ENCODE measurements at places on chromosomes 5 and 9. TPM values are rescaled to one million over a fixed set of nuclear protein-coding genes. Genes with fewer than 3 reads are reported as not detected.
A peak's percentile ranks its signal among the peaks of the same experiment; 100 is the strongest.

GRCh38 chr9:22054076-22054475 is 45.0 kb upstream of the CDKN2B start:
- no peak overlapping the region for H3K4me3 ChIP-seq
- no peaks in the 10 kb centered on the region for H3K4me1 ChIP-seq
- no peak for DNase-seq
- H3K27ac ChIP-seq = no peak overlapping the region
- H3K27me3 ChIP-seq = no peaks in the 10 kb centered on the region
- H3K36me3 ChIP-seq = no peaks in the 10 kb centered on the region

DNA sequence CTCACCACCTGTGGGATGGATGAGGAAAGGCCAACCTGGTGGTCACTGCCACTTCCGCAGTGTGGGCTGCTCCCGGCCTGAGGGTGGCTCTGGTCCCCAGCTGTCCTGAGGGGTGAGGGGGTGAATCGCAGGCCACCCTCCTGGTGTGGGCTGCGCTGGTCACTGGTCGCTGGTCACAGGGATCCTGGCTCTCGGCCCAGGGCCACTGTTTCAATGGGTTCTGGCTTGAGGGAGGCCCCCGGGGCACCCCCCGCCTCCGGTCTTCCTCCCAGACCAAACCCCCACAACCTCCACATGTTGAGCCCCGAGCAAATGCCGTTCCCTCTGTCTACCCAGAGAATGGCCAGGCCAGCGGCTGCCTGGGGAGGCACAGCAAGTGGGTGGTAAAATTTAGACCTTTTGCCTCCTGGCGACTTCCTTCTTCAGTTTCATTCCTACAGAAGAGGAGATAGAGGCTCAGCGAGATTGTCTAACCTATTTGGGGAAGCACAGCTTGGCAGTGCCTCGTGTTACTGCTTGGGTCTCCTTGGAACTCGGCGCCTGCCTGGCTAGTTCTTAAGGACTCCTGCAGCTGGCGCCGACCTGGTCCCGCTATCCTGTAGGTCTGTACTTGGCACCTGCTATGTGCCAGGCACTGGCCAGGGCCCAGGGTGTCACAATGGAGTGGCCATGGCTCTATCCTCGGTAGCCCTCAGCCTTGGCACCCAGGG is 48.2 kb downstream of the RXRA start:
- no peaks in the 10 kb centered on the region for H3K36me3 ChIP-seq
- H3K4me3 ChIP-seq = no peak overlapping the region
- peaks cover 63% of the 10 kb centered on the region for H3K4me1 ChIP-seq
- H3K27me3 ChIP-seq = no peaks in the 10 kb centered on the region
- peak overlapping the region; percentile 98 for H3K27ac ChIP-seq

DNA sequence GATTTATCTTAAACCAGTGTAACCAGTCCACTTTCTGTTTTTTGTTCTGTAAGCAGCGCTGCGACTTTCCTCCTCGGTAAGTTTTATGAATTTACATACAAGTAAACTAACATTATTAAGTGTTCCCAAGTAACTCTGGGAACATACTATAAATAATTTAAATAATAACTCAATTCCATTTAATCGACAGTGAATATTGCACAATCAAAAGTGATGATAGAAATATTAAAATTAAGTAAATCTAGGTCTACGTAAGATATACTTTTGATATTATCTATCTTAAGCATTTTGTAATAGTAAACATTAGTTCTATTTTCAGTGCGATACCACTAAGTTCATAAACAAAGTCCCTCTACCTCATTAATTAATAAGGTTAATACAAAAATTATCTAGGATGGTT is 7.8 kb downstream of the NFIB start:
- H3K4me1 ChIP-seq = peaks cover 11% of the 10 kb centered on the region
- no peaks in the 10 kb centered on the region for H3K36me3 ChIP-seq
- no peak overlapping the region for H3K27ac ChIP-seq
- peaks cover 7% of the 10 kb centered on the region for H3K27me3 ChIP-seq
- no peak for DNase-seq

DNA sequence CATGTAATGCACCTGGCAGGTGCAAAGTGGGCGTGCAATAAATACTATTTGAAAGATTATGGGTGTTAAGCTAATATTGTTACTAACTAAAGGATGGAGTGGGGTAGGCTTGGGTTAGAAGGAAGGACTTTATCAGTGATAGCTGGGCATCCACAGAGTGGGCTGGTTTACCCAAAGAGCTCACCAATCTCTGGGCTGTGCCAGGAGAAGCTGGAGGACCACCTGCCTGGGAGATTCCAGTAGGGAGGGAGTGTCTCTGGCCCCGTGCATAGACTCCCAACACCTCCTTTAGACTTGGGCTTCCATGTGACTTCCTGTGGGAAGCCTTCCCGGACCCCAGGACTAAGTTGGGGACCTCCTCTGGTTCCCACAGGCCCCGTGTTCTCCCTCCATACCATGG is 5.6 kb upstream of the URM1 start:
- no peak overlapping the region for H3K27ac ChIP-seq
- no peak overlapping the region for H3K4me3 ChIP-seq
- no peak for DNase-seq
- peaks cover 23% of the 10 kb centered on the region for H3K4me1 ChIP-seq
- H3K36me3 ChIP-seq = no peaks in the 10 kb centered on the region

DPYSL3 gene
- 77.5 TPM for total RNA-seq

PCDHB2 gene
- total RNA-seq = 3.6 TPM

DNA sequence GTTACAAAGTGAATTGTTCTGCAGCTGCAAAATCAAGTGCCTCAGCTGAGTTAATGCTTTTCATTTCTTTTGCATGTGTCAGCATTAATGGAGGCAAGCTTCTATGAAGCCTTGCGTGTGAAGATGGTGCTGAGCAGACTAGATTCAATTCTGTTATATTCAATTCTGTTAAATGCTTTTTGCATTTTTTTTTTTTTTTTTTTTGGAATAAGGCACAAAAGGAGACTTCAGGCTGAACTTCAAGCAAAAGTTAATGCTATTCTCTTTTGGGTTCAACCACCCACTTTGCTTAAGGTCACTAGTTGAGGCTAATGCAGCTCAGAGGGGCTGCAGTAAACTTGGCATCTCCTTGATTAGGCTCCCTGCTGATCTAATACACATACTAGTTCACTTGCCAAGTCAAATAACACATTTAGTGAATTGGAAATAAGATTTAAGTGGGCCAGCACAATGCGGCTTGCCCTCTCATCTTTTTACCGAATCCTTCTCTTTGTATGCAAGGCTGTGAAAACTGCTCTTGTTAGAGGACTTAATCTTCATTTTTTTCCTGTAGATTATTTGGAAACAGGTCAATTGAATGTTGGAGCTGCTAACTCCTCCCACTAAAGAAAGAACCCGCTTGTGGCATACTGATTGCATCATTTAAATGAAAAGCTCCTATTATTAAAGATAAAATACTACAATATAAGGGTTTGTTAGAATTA is 1020.2 kb downstream of the NR2F1-AS1 start:
- no peaks in the 10 kb centered on the region for H3K27me3 ChIP-seq
- H3K36me3 ChIP-seq = no peaks in the 10 kb centered on the region
- no peak overlapping the region for H3K27ac ChIP-seq
- no peak overlapping the region for H3K4me3 ChIP-seq

DPP7 gene
- 165 TPM for total RNA-seq

Measured in left lung (tissue), 14 donors.